Left forelimb (tissue), 1 donor: ENCODE measurements at places on chromosomes 11 and 22.

DNA sequence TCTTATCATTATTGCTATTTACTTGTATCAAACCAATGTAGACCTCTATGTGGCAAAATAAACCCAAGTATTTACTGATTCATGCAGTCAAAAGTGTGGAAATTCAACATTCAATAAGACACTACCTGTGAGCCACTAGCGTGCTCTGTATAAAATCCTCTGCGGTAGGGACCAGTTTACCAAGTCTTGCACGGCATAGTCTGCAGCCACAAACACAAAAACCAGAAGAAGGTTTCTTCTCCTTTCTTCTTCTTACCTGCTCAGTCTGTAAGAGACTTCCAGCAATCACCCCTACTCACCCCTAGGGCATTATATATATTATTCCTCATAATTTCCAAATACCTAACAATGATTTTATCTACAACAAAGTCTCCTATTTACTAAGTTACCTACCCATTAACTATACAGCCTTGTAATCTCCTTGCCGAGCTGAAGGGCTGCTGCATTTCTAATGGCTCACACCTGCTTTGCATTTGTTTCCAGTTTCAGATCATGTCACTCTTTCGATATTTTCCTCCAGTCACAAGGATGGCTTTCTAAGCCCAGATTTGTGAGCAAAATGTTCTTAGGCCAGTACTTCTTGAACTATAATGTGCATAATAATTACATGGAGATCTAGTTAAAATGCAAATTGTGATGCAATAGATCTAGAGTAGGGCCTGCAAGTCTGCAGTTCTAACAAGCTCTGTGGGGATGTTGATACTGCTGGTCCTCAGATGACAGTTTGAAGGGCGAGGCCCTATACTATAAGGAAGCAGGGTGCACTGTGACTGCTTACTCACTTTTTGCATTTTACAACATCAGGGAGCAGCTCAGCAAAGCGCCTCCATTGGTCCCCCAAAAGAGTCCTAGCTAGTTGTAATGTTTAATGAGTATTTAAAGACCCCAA is 191.9 kb upstream of the DDI1 start:
- no peak for DNase-seq

- DNase-seq, result no peak
These were observed 4.3 kb upstream of the SAA1 start for GRCh38 chr11:18261721-18262120.

DNA sequence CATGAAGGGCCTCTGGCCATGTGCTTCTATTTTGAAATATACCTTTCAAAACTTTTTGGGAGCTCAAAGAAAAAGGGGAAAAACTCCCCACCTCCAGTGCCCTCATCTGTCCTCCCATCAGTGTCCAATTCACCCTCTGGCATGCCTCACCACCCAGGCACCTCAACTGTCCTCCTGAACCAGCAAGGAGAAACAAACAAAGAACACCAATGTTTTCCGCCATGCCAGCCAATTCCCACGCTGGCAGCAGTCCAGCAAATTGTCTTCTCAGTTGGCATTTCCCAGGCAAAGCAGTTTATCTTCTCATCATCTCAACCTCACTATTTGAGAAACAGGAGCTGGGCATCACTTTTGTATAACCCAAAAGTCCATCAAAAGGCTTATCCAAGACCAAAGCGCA is 496.9 kb downstream of the SOX6 start:
- no peak for DNase-seq

- no peak for DNase-seq
These were observed 218.2 kb upstream of the CARD18 start for GRCh38 chr11:105357764-105358163.

- DNase-seq, result peak; percentile 80
These were observed 35.0 kb upstream of the SORL1 start for GRCh38 chr11:121417055-121417551.

DNA sequence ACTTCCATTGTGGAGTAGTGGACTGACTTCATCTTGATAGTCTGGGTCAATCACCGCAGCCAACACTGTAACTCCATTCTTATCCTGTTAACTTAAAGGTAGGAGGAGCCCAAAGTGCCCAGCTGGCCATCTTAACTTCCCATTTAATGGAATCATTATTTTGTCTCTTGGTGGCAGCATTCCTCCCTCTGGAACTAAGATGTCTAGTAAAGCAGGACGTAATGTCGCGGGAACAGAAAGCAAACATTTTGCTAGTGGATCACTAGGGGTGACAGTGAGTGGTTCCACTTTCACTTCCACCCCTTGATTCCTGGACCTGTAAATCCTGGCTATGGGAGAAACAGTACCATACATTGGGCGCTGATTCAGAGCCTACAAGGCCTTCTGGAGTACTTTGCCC is 71.4 kb downstream of the GAB4 start:
- DNase-seq, result no peak

DNA sequence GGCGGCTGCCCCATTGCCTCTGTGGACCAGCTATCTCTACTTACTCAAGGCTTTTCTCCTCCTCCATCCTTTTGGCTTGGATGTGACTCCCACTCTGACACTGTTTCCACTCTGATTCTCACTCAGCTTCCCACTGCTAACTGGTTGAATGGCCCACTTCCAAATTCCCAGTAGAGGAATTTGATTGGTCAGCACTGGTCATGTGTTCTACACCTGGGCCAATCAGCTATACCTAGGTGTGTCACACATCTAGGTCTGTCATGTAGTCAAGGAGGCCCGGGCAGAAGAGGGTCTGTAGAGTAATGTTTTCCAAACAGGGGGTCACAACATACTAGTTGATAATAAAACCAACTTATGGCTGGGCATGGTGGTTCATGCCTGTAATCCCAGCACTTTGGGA is 53.3 kb downstream of the TPBGL start:
- DNase-seq, result no peak

DNA sequence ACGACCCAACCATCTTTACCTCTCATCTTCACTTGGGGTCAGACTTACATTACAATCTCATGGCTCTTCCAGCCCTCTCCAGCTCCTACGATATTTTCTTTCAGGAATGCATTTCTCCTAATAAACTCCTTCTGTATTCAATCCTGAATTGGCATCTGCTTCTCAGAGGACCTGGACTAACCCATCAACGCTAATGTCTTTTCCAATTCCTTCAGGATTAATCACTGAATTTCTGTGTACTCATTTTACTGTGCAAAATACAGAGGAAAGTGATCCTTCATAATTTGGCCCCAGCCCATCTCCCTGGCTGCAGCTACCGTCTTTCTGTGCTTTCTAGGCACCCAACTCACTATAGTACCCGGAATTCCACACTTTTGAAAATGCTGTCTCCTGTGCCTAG is 239.2 kb downstream of the METTL15 start:
- DNase-seq, result no peak

DNA sequence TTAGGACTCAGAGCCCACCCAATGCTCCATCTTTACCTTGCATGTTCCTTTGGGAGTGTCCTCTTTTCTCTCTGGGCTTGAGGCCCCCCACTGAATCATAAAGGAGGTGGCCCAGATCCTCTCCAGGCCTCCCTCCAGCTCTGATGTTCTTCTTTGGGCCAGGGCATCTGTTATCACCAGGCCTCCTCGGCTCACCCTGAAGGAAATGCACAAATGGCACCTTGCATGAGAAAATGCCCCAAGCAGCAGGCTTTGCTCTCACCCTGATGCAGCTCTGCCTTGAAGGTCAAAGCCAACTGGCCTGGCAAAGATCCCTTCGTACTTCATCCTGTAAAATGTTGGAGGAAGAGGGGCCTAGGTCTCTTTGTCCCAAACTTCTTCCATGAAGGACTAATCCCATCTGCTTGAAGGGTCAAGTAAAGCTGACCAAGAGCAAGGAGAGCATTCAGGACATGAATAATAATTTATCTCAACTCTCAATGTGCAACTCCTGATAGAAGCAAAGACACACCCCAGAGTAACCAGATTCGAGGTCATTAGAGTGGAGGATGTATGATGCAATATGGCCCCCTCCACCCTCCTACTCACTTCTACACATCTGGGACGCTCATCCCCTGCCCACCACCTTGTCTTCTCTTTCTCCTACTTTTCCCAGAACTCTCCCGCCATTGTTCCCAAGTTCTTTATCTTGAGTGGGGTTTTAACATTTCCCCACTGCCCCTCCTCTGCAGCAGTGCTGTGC is 9.5 kb downstream of the APOL6 start:
- no peak for DNase-seq

DNA sequence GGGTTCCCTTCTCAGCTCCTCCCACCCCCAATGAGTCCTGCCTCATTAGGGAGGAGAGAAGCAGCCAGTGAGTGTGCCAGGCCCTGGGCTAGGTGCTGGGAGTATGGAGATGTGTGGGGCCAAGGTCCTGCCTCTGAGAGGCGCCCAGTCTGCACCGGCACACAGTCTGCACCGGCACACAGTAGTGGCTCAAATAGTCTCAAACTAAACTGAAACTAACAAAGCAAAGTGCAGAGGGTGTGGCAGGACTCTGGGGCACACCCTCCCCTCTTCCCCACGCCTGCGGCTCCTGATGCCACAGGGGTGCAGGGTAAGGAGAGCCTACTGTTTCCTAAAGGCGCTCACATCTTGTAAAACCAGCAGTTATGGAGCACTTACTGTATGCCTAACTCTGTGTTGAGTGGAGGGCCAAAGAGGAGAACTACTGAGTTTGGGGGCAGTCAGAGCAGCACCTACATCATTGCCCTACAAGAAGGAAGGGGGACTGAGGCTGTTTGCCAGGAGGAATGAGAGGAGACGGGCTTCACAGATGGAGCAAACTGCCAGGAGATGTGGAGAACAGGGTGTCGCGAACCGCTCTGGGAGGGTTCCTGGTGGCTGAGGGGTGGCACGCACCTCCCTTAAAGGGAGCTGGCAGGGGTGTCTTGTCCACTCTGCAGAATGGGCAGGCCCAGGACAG is 939 bp upstream of the SH3BP1 start:
- no peak for DNase-seq

DNA sequence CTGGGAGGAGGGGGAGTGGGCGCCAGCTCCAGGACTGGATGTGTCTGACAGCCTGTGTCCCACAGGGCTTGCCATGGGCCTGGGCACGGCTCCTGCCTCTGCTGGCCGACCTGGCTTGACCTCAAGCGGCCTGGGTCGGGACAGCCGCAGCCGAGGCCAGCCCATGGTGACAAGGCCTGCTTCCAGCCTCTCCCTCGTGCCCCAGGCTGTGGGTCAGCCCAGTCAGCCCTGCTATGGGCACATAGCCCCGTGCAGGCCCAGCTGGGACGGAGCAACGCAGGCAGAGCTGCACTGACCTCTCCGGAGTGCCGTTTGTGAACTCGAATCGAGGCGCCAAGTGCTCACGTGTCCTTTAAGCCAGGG is 17.9 kb downstream of the OSBPL5 start:
- no peak for DNase-seq

GRCh38 chr22:48845356-48845936 is 982.2 kb downstream of the BRD1 start:
- DNase-seq, result no peak

- no peak for DNase-seq
These were observed 53.7 kb downstream of the PARVA start for GRCh38 chr11:12430954-12431595.

GRCh38 chr11:113651023-113651422 is 55.1 kb downstream of the TMPRSS5 start:
- DNase-seq, result no peak

GRCh38 chr11:33942954-33943353 is 51.1 kb upstream of the LMO2 start:
- no peak for DNase-seq

GRCh38 chr11:62146476-62147200 is 22.8 kb downstream of the INCENP start:
- no peak for DNase-seq

DNA sequence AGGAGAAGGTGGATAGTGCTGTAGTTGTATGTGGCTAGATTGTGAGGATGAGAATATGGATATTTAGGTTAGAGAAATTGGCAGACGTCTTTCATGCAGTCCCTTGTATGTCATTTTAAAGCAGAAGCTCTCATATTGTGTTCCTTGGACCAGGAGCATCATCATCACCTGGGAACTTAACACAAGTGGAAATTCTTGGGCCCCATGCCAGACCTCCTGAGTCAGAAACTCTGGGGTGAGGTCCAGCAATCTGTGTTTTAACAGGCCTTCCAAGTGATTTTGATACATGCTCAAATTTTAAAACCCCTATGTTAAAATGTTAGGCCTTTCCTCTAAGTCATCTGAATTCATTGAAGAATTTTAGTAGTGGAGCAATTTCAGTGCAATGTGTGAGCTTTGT is 34.8 kb downstream of the JHY start:
- DNase-seq, result no peak

- no peak for DNase-seq
These were observed 2.1 kb downstream of the LPXN start for GRCh38 chr11:58573451-58574104.

- DNase-seq, result no peak
These were observed 352.4 kb downstream of the BRD1 start for GRCh38 chr22:49475253-49475652.

- DNase-seq, result no peak
These were observed 55.3 kb downstream of the ZNF143 start for GRCh38 chr11:9516113-9516512.
